ENCODE measurements at places on chromosomes 7 and 10.

- DNase-seq = no peak
Measured at GRCh38 chr10:50550291-50550839, 73.4 kb downstream of the SGMS1 start.

GRCh38 chr7:145030754-145031153 is 194.9 kb upstream of the TPK1 start:
- no peak for DNase-seq

GRCh38 chr10:59068581-59069191 is 107.8 kb upstream of the PHYHIPL start:
- no peak for DNase-seq

DNA sequence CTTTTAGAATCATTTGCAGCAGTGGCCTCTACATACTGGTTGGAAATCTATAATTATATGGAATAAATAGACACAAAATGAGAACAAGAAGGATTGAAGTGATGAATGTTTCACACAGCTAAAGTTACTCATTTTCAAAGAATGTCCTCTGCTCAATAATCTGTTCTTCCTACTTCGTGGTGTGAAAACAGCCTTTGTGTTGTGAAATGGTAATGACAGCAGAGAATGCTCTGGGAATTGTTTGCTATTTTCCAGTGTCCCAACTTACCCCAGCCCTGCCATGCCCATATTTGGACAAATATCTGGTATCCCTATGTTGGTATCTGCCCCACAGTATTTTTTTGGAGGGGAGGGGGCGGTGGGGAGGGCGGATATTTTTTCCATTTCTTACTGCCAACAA is 130.4 kb downstream of the GLI3 start:
- DNase-seq = no peak

DNA sequence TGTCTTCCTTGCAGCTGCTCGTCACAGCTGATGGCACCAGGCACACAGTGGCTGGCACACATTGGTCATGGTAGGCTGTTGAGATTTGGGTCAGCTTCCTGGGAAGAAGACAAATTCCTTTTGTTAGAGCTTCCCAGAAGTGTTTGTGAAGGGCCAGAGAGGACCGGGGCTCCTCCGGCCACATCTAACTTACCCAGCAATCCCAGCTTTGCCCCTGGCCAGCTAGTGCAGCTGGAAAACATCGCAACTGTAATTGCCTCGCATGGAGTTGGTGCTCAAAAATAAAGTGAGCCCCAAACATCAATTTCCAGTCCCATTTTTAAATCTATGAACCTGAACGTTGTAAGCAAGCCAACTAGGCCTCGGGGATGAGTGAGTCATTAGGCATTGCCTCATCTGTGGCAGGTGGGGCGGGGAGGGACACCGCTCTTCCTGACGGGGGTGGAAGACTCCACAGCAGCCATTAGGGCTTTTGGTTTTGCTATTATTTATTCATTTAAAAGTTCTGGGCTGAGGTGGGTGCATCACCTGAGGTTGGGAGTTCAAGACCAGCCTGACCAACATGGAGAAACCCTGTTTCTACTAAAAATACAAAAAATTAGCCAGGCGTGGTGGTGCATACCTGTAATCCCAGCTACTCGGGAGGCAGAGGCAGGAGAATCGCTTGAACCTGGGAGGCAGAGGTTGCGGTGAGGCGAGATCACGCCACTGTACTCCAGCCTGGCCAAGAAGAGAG is 12.4 kb downstream of the CPA5 start:
- no peak for DNase-seq

DNA sequence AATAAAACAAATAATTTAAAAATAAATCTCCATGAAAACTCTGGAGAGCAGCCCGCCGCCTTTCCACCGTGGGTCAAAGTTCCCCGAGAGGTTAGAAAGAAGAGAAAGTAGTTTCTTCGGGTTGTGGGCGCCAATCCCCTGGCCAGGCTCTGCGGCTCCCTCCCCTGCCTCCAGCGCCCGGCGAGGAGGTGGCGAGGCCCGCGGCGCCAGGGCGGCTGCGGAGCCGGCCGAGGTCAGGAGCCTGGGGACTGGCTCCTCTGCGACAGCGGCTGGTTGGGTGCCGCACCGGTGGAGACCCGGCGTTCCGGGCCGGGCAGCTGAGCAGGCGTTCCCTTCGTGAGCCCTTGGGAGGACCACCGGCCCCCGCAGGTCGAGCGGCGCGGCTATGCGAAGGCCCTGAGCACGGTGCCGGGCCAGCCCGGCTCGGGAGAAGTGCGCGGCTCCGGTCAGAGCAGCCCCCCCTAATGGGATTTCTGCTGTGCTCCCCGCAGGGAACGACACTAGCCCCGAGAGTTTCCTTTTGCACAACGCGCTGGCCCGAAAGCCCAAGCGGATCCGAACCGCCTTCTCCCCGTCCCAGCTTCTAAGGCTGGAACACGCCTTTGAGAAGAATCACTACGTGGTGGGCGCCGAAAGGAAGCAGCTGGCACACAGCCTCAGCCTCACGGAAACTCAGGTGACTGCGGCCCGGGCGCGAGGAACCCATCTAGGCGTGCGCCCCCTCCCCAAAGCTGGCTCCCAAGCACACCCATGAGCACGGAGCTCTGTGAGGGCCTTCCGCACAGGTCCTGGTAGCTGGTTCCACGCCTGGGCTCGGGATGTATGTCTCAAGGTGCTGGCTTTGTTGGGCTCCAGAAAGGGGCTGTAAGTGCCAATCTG is 2.8 kb downstream of the EMX2 start:
- no peak for DNase-seq

- no peak for DNase-seq
Measured at GRCh38 chr10:86443936-86444335, 77.3 kb upstream of the GRID1 start.

- no peak for DNase-seq
Measured at GRCh38 chr10:72248468-72249151, 25.1 kb upstream of the DDIT4 start.

DNA sequence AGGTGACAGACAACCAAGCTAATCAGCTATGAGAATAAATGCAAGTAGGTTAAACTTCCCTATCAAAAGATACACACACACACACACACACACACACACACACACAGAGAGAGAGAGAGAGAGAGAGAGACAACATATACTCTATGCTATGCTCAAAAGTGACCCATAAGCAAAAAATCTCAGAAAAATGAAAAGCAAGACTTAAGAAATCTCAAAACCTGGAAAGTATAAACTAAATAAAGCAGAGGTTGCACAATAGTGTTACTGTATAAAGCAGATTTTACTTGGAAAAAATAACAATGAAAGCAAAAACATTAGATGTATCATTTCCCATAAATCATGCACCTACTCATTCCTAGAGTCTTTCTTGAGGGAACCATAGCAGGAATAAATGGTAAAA is 221.5 kb downstream of the INHBA start:
- DNase-seq = no peak

DNA sequence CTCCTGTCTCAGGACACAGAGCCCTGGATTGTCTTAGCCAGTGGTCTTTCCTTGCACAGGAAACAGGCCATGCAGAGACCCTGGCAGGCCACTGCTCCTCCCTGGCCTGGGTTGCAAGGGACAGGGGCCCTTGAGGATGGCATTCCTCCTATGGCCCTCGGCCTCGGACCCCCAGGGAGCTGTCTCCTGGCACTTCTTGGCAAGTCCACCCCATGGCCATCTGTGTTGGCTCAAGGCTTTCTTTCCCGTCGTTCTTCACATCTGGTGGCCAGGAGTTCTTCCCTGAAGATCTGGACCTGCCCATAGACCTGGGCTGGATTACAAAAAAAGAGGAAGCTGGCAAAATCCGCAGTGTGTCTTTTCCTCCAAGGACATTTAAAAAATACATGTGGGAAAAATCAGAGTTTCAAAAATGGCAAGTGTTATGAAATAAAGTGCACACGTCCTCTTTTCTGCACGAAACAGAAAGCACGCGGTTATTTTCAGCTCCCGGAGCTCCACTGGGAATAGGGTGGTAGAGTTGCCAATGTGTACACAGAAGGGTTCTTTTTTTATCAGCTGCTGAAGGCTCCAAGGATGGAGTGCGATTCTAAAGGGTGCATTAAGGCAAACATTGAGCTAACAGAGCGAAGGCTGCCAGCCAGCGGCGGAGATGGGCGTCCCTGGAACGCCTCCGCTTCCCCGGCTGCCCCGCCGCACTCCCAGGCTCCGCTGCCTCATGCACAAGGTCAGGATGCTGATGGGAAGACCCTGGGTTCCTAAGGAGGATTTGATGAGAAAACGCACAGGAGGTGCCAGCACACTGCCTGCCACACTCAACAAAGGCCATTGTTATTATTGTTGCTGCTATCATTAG is 62.8 kb upstream of the FAM20C start:
- DNase-seq = no peak

DNA sequence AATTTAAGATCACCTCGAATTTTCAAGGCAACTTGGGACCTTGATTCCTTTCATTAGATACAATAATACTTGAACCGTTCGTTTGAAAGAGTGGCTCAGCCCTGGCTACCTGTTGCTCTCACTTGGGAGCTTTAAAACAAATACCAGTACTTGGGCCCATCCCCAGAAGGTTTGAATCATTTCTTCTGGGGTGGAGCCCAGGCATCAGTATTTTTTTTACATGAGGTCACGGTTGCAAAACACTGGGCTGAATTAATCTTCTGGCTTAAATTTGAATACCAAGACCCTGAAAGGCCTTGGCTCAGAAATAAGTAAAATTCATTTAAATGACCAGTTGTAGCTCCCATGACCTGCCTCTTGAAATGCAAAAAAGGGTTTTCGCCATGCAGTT is 214.9 kb downstream of the CREB5 start:
- DNase-seq = no peak

DNA sequence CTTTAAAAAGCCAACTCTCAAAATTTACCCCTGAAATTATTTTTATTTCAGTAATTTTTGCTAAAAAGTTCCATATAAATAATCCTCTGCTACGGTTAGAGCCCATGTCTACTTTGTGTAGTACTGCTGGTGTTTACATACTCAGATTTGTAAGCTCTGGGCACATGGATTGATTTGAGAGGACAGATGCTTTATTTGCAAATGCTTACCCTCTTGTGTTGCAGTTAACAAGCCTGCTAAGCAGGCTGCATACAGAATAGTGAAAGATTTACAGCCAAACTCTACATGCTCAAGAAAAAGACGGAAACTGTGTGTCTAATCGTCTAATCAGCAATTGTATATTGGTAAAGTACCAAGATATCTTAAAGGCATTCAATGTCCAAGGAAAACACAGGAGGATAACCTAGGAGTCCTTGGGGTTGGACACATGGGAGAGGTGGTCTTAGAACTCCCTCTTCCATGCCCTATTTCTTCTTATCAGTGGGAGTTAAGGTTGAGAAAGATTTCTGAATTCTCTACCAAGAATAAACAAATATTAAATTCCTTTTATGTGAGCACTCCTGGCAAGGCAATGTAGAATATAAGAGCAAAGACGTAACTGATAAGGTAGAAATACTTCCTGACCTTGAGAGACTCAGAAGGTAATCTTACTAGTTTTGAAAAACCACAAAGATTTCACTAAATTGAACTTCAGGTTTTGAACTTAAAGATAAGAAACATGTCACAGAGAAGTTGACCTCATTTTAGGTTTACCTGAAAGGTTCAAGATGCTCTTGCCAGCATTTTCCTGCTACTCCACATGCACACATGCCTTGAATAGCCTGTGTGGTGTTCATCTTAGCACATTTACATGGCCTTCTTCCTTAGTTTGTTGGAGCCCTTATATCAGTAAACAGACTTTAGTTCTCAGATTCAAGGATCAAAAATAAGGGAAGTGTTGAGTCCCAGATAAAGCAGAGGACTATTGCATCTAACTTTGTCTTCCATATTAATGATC is 1216.5 kb downstream of the SORCS3 start:
- no peak for DNase-seq

- no peak for DNase-seq
Measured at GRCh38 chr7:3616306-3616705, 315.3 kb downstream of the SDK1 start.

DNA sequence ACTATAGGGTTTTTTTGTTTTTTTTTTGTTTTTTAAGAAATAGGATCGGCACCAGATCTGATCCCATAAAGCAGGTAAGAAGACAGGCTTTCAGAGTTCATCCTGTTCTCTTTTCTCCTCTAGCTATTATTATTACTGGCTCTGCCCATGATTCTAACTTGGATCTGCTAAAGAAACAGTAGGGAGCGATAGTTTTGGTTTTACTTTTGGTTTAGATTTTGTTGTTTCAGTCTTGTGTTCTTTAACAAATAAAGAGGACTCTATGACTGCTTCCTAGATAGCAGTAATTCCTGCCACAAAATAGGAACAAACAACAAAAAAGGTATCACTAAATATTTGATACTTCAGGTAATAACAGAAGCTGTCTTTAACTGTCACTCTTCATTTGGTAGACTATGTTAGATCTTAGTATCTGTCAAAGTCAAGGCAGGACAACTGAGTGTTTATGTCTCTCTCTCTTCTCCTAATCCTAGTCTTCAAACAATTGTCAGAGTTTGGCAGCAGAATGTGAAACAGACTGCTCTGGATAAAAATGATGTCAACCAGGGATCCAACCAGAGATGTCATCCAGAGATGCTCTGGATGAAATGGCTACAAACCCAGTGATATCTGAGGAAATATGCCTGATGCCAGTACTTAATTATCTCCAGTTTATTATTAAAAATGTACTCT is 99.8 kb downstream of the KMT2C start:
- no peak for DNase-seq

DNA sequence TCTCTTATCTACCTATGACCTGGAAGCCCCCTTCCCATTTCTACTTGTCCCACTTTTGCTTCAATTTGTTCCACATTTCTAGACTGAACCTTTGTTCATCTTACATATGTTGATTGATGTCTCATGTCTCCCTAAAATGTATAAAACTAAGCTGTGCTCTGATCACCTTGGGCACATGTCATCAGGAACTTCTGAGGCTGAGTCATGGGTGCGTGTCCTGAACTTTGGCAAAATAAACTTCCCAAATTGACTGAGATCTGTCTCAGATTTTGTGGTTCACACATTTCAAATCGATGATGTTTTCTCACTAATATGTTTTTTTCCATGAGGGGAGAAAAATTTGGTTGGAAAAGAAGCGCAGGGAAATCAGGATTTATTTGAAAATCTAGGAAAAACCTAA is 406.2 kb upstream of the LRRTM3 start:
- no peak for DNase-seq

DNA sequence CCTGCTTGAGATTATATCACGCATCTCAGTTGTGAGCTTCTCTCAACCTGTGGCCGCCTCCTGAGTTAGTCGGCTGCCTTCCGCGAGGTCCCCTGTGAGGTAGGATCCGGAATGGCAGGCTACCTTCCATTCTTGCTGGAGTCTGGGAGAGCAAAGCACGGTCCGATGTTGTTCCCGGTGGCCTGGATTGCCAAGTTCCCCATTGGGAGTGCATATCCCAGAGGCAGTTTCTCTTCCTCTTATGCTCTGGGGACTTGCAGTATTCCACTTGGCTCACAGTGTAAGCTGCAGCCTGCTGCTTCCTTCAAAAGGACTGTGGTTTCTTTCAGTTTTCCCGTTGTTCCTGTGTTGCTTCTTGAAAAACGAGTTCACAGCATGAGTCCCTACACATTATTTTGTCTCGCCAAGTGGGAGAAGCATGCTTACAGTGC is 225.4 kb upstream of the ZWINT start:
- no peak for DNase-seq
